ENCODE measurements at places on chromosomes 1 and 21.

DNA sequence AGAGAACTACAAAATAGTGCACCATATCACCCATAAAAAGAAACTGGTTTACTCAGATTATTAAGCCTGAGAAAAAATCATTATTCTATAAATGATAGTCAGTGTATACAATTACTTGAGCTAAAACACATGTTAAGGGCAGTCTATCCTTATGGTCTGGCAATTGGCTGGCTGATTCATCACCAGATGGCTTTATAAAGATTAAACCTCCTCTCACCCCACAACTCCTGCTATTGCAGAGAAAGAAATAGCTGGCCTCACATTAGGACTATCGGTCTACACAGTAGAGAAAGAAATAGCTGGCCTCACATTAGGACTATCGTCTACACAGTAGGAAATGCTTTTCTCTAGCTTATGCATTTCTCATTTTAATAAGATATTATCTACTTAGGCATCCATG is 21.2 kb downstream of the CEP170 start:
- no peak for DNase-seq

- DNase-seq = no peak
Measured at GRCh38 chr1:204711947-204712701, 26.6 kb upstream of the LRRN2 start.

DNA sequence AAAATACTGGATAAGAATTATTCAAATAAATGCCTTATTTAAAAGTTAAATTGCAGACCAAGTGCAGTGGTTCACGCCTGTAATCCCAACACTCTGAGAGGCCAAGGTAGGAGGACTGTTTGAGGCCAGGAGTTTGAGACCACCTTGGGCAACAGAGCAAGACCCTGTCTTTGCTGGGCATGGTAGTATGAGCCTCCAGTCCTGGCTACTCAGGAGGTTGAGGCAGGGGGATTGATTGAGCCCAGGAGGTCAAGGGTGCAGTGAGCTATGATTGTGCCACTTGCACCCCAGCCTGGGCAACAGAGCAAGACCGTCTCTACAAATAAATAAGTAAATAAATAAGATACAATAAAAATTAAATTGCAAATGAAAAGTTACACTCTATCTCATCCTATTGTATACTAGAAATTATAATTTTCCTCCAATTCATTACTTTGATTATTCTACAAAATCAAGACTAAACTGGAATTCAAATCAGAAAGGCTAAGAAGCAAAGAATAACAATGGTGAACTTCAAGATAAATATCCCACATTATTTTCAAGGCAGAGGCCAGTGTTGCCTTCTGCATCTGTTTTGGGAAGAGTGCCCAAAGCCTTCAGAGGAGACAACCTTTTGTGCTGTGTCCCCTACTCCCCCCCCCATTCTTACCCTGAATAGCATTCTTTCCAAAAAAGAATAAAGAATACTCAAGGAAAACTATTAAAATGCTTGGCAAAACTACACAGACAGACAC is 73.3 kb upstream of the IRF2BP2 start:
- no peak for DNase-seq

GRCh38 chr1:58597996-58598395 is 20.9 kb upstream of the TACSTD2 start:
- no peak for DNase-seq

DNA sequence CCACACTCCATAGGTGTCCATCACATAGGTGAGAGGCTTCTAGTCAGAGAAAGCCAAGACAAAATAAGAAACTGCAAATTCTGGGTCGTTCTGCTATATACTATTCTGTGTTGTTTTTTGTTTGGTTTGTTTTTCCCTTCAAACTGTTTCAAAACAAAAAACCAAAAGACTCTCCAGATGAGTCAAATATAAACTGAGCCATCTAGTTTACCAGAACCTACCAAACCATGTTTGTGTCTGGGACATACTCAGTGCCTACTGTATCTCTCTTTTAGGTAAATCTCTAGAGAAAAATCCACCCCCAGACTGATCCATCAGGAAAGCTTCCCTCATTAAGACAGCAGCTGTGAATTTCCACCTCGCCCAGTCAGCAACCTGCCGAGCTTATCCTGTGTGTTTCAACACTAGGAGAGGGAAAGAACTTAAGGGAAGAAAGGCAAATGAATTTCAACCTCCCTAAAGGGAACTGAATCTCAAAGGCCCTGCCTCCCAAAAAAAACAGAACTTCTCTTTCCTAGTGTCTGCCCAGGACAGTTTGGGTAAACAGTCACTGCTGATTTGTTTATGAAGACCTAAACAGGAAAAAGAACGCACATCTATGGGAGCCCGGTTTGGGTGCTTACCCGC is 17.2 kb downstream of the PPT1 start:
- no peak for DNase-seq

GRCh38 chr1:46096269-46097148 is 35.9 kb downstream of the PIK3R3 start:
- no peak for DNase-seq

DNA sequence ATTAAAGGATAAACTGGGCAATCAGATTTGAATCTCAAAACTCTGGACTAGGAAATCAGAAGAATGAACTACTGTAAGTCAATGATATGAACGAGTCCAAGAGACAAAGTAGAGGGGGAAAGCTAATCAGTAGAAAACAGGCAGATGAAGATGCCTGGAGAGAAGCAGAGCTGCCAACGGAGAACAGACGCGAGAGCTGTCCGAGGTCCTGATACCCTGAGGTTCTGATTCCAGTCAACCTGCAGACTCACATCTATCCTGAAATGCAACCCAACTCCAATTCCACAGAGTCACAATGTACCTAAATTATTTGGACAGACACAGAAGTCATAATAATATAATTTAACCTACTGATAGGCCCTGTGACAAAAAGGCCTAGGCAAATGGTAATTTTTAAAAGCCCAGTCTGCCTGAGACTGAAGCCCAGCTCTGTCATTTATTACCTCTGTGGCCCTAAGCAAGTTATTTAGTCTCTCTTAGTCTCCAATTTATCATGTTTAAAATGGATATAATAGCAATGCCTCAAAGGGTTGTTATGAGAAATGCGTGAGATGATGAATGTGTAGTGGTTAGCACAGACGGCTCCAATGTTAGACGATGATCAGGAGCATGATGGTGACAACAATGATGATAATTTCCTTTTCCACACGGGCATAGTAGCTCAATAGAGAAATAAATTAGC is 33.4 kb downstream of the RGS7 start:
- DNase-seq = no peak

DNA sequence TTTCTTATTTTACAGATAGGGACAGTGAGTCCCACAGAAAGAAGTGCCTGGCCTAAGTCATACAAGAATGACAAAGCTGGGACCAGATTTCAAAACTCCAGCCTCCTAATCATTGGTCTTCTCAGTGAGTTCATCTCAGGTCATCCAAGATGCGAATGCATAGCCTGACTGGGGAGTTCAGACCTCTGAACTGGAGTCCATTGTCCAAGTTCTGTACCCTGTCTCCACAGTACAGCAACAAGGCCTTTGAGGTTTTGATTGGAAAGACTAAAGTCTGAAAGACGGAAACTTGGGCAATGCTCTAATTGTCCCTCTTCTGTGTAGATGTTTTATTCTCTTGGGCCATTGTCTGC is 62.0 kb downstream of the TNN start:
- no peak for DNase-seq

- DNase-seq = no peak
Measured at GRCh38 chr21:46190491-46191131, 6.4 kb upstream of the SPATC1L start.
